Right lobe of liver (tissue), 6 donors: ENCODE measurements at places on chromosomes 1 and 21. TPM values are rescaled to one million over a fixed set of nuclear protein-coding genes. Genes with fewer than 3 reads are reported as not detected.

DNA sequence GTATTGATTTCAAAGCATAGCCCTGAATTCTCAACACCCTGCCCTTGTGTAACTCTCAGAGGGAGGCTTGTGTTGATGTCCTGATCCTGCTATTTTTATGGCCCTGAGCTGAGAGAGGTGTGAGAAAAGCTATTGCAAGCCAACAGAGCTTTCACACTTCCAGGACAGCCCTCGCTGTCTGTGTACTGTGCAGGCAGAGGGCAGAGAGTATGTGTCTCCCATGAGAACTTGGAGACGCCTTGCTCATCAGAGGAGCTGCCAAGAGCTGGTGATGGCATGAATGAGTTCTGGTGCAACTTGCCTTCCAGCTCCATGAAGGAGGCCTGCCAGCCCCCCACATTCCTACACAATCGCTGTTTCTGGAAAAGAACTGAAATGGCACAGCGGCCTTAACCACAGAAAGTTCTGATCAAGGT, 144.1 kb upstream of the AJAP1 start:
- no peaks in the 10 kb centered on the region for H3K27me3 ChIP-seq
- H3K36me3 ChIP-seq = no peaks in the 10 kb centered on the region
- no peaks in the 10 kb centered on the region for H3K4me1 ChIP-seq
- no peak overlapping the region for H3K27ac ChIP-seq

GRCh38 chr1:68959461-68960030, 462.7 kb upstream of the DEPDC1 start:
- no peak overlapping the region for H3K4me3 ChIP-seq
- no peak for DNase-seq
- H3K27me3 ChIP-seq = no peaks in the 10 kb centered on the region
- H3K27ac ChIP-seq = no peak overlapping the region
- H3K4me1 ChIP-seq = no peaks in the 10 kb centered on the region

Gene KRTAP13-2
- not detected for total RNA-seq

- H3K36me3 ChIP-seq = no peaks in the 10 kb centered on the region
- no peaks in the 10 kb centered on the region for H3K27me3 ChIP-seq
- no peak for DNase-seq
Measured at GRCh38 chr1:41021526-41022308, at the start of gene SLFNL1. Gene SLFNL1, minus strand, starts transcription at chr1:41021725. Its CDS starts 1,065 bp downstream, at chr1:41020660.

DNA sequence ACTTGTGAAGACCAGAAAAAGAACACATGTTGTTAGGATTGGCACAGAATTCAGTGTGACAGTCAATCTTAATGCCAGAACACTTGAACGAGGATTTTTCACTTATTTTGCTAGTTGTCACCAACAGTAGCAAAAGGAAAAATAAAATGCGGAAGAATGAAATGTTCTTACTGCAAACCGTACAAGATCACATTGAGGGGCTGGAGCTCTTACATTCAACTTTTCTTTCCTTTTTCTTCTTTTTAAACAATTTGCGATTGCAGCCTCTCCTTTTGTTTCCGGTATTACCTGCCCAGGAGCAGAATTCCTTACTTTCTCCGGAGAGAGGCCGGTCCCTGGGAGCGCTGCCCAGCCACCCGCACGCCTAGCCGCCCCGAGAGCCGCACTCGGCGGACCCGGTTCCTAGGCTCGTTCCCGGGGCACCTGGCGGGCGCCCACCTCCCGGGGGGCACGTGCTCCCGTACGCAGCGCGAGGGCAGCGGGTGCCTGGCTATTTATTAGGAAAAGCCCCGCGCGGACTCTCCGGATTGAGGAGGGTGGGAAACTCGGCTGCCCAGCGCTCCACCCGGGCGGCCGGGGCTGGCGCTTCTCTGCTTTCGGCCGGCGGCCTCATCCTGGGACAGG, 1.2 kb upstream of the CAMTA1 start:
- no peaks in the 10 kb centered on the region for H3K4me1 ChIP-seq
- peak overlapping the region; percentile 90 for H3K4me3 ChIP-seq
- no peaks in the 10 kb centered on the region for H3K36me3 ChIP-seq
- H3K27me3 ChIP-seq = no peaks in the 10 kb centered on the region

Gene PTAFR
- total RNA-seq = 1.8 TPM

GRCh38 chr1:88302843-88303486, 381.1 kb upstream of the PKN2 start:
- H3K36me3 ChIP-seq = no peaks in the 10 kb centered on the region
- no peaks in the 10 kb centered on the region for H3K27me3 ChIP-seq
- peaks cover 4% of the 10 kb centered on the region for H3K4me1 ChIP-seq
- peak overlapping the region; percentile 1 for H3K27ac ChIP-seq
- DNase-seq = no peak

Gene SLC66A1
- total RNA-seq = 9.2 TPM

DNA sequence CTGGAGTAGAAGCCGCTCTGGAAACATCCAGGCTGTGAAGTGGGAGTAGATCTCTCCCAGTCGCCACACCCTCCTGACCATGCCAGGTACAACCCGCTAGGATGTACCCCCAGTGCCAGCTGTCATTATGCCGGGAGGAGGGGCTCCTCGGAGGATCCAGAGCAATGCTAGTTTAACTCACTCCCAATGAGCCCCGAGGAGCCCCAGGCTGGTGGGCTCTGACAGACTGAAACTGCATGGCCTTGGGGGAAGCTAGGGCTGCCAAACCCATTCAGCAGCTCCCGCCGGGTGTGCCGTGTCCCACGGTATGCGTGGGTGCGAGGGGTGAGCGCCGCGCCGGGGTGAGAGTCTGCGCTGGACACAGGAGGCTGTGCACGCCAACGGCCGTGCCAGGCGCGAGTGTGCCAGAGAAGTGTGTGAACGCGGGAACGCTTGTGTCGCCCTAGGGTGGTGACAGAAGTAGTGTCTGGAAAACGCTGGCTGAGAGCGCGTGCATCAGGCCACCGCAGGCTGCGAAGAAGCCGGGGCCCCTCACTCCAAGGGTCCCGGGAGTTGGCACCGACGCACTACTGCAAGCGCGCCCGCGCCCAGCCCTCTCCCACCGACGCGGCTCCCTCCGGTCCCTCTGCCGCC, 177.1 kb upstream of the EDN2 start:
- H3K4me1 ChIP-seq = no peaks in the 10 kb centered on the region
- H3K27me3 ChIP-seq = no peaks in the 10 kb centered on the region
- no peak overlapping the region for H3K27ac ChIP-seq
- H3K36me3 ChIP-seq = no peaks in the 10 kb centered on the region

Gene NR1I3
- 120 TPM for total RNA-seq
